Stimulated activated CD4-positive, alpha-beta T cell treated with anti-CD3 and anti-CD28 coated beads, Interleukin-1b, Interleukin-23, amount 100 ng/mL, for 24 hours (primary cell): ENCODE measurements at places on chromosomes 16 and 17.
A peak's percentile ranks its signal among the peaks of the same experiment; 100 is the strongest.

DNA sequence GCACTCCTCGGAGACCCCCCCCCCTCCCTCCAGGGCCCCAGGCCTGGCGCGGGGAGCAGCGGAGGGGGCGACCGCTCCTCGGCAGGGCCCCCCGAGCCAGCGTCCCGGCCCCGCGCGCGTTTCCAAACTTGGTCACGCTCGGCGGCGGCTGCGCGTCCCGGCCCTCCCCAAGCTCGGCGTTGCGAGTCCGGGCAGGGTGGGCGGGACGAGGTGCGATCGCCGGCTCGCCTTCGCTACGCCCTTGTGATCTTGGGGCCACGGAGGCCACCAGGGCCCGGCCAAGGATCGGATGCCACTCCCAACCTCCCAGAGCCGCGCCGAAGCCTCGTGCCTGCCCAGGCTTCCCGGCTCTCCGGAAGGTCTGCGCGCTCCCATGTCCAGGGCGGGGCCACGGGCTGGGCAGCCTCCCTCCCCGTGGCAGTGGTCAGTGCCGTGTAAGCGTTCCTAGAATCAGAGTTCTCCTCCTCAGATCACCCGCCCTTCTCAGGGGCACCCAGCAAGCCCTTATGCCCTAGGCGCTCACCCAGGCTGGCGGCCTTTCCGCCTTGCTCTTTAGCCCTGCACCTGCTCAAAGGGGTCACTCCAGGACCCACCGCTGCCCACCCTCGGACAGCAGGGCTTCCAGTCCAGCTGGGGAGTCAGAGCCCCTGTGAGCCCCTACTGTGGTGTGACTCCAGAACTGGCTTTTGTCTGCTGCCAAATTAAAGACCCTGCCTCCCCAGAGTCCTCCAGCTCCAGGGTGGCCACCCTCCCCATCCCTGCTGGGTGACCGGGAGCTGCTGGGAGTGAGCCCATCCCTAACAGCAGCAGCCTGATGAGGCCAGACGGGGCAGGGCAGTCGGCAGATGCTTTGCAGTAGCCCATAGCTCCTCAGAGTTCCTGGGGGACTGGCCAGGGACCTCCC lies 12.2 kb upstream of the MRPS23 start:
- no peak for DNase-seq

DNA sequence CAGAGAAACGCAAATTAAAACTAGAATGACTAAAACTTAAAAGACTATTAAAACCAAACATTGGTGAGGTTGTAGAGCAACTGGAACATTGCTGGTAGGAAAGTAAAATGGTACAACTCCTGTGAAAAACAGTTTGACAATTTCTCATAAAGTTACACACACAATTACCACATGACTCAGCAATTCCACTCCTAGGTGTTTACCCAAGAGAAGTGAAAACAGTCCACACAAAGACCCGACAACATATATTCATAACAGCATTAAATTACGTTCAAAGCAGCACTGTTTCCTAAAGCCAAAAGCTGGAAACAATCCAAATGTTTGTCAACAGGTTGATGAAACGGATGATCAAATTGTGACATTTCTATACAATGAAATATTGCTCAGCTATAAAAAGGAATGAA lies 26.5 kb upstream of the ALOX12 start:
- DNase-seq: no peak

GRCh38 chr17:10018461-10018891 lies 113.4 kb upstream of the RCVRN start:
- no peak for DNase-seq

DNA sequence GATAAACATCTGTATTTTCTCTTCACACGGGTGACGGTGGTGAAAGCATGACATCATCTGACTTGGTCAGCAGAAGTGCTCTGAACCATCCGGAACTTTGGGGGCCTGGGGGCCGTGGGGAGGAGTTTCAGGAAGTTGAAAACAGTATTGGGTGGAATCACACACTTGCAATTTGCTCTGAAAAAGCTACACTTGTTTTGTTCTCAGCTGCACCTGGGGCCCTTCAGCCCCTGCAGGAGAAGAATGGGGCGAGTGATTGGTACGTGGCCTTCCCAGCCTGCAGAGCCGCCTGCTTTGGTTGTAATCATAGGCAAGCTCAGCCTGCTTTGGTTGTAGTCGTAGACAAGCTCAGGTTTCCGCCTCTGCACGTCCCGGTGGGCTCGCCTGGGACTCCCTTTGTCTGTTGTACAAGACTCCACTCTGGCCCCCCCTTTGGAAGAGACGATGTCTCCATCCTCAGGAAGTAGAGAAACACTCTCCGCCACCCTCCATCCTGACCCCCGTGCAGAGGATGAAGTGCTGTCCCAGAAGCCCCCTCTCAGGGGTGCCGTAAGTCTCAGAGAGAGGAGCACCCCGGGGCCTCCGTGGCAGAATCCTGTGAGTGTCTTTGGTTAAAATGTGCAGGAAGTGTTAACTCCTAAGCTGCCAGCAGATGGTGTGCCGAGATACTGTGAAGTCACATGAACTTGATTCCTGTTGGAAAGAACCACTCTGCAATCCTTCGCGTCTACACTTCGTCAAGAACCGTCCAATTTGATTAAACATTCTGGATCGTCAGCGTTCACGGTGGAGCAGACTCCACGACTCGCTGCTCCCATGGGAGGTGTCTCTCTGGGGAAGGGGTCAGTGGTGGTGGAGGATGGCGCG lies 5.4 kb downstream of the BANP start:
- peak; percentile 59 for DNase-seq

DNA sequence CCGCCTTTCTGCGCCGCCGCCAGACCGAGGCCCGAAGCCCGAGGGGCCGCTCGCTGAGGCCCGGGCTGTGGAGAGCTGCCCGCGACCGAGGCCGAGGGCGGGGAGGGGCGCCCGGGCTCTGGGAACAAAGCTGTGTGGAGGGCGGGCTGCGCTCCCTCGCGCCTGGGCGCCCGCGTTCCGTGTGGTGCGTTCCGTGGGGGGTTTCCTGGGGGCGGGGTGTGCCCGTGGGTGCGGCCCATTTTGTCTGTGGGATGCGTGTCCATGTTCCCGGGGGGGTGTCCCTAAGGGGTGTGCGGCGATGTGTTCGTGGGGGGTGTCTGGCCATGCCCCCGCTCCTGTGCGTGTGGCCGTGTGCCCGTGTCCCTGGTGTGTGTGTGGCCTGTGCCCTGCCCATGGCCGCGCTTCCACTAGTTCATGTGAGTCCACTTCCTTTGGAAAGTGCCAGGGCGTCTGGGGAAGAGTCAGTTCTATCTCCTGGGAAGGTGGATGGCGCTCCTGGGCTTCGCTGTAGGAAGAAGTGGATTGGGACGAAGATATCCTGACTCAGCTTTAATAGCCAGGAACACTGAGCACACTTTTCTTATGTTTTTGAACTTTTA lies 520 bp downstream of the JPT2 start:
- DNase-seq: peak; percentile 17

DNA sequence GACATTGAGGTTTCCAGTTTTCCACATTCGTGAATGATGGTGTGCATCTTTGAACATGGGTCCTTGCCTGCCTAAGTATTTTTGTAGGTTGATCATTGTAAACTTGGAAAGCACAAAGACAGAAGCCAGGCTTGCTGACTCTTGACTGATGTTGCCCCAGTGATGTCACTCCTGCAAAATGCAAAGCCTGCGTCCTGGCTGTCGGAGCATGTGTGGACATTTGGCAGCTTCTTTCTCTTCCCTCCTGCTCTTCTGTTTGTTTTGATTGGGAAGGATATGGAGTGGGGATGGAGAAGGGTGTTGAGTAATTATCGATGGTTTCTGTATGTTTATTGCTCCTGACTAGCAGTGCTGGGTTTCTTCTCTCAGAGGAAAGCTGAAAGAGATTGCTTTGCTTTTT lies 3.2 kb downstream of the NDE1 start:
- DNase-seq: no peak
